ENCODE measurements at places on chromosomes 13 and 19.

GRCh38 chr13:20547479-20547908 is 19.5 kb upstream of the IFT88 start:
- DNase-seq: no peak

DNA sequence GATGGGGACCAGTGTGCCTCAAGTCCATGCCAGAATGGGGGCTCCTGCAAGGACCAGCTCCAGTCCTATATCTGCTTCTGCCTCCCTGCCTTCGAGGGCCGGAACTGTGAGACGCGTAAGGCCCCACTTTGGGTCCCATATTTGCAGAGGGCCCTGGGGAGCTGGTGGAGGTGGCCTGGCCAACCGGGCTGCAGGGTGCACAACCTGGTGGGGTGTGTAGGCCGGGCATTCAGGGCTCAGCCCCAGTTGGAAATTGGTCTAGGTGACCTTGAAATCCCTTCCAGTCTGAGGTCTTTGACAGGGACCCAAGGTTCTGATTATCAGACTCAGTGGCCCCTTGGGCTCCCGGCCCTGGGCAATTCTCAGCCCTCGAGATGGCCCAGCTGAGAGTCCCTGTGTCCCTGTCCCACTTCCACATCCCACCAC is 8.3 kb downstream of the F7 start:
- no peak for DNase-seq

DNA sequence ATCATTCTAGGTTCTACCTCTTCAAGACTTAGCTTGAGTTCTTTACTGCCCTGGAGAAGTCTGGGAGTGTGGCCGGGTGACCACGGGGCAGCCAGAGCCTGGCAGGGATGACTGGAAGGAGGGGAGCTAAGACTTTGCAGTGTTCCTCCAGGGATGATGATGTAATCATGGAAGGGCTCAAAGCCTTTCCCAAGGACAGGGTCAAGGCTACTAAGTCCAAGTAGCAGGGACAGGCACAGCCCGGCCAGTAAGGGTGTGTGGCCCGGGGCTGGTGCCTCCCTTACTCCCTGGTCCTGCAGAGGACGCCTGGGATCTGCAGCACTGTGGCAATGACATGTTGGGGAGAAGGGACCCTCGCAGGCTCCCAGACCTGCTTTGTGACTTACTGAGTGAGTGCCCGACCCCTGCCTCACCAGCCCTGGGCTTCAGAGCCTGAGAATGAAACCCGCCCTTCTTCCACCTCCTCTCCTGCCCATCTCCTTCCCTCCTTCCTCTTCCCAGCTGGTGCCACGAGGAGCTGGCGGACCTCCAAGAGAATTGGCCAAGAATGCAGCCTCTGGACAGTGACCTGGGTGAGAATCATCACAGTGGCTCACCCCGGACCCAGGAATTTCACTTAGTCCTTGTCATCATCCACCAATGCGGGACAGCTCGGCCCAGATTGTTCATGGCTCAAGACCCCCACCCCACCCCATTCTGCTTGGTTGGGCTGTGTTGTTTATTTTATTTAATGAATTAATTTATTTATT is 15.6 kb upstream of the FBXO17 start:
- DNase-seq: no peak

GRCh38 chr19:17544418-17544817 is 11.0 kb upstream of the COLGALT1 start:
- DNase-seq: no peak

DNA sequence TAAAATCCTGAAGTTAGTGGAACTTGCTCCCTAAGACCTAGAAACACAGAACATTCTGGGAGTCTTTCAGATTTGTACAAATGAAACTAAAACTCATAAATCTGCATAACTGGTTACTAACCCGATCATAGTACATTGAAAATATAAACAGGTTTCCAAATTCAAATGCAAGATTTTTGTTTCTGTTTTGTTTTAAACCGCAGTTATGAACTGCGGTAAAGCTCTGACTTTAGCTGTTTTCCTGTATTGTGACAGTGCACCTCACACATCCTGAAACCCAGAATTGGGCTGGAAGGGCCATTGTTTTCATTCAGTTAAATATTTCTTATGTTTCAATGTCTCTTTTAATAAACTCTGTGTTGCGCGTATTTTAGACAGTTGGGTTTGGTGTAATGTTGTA is 204.7 kb downstream of the SHISA2 start:
- DNase-seq: no peak
